BJ (cell line): ENCODE measurements at places on chromosomes 13 and 19.

DNA sequence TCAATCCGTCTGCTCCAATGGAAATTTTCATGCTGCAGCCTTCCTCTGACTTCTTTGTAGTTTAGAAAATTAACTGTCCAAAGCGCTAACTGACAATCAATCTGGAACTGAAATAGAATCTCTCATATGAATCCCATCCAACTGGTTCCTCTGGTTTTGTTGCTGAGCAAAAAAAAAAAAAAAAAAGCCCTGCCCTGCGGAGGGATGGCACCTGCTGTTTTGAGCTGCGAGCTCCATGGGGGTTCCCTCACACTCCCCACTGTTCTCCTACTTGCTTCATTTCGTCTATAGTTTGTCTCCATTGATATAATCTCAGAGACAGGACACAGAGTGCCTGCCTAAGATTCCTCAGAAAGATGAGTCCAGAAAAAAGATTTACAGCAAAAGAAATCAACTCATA, 33.4 kb downstream of the FAAP24 start:
- no peak for DNase-seq

GRCh38 chr19:45166723-45167252, 6.0 kb upstream of the NKPD1 start:
- DNase-seq: no peak

DNA sequence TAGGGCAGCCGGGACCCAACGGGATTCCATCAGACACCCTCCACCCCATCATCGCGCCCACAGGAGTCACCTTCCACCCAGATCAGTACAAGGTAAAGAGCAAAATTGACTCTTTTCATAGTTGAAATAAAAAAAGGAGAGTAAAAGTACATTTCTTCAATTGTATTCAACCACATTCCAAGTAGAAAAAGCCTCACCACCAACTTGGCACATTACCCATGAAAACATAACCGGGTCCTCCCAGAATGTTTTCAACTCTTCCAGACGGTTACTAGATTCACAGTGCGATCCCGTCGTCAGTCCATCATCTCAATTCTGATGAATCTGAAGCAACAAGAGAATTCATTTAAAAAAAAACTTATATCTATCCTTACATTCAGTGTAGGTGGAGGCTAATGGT, 125.2 kb downstream of the RAB20 start:
- no peak for DNase-seq

DNA sequence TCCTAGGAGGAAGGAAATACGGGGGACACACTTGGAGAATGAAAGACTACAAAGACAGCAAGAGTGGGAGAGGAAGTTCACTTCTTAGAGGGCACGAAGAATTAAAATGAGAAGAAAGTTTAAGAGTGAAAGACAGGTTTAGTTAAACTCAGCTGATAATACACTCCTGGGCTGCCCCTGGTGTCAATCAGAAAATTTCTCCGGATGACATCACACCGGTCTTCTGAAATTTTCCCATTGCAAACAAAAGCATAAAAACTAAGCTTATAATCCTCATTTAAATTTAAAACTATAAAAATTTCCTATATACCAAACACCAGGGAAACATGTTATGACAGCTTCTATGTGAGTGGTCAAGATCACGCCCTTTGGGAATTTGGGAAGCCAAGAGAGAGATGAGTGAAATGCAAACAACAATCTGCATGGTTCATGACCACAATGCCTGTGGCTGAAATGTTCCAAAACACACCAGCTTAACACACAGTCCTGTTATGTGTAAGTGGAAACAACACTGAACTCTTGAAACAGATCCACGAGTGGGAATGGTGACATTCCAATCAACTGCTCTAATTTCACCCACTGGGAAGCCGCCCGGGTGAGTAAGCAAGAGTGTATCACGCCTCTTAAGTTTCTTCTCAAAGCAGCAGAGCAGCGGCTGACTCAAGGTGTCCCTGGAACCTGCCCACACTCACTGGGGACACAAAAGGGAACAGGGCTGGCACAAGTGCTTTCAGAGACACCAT, 49.0 kb downstream of the BRD4 start:
- no peak for DNase-seq

DNA sequence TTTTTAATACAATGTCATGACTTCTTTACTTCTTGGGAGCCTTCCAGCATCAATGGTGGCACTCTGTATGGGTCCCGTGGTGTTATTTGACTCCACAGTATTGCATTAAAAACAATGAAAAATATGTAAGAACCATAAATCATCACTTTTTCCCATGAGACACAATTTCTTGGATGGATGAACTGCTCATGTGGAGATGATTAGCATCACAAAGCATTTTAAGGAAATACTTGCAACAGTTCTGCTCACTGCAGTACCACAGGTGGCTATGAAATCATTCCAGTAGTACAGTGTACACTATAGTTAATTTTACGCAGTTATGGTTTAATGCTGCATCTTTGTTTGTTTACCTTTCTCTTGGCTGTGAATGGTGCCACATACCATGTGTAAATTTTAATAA, 37.2 kb upstream of the C1QTNF9B start:
- DNase-seq: no peak

DNA sequence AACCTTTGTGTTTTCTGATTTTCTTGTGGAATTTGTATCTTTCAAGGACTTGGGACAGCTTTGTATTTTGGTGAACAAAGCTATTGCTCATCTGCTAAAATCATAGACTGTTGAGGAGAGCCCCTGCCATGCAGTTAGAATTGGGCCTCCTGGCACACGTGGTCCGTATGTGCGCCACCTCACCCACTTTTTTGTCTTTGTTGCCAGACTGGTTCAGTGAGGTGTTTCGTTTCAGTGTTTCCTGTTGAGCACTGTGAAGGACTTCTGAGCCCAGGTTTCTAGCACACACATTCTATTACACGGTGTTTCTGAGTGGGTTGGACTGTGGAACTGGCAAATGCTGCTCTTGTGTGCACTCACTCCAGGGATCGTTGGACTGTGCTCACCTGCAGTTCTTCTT, 37.6 kb upstream of the RNF113B start:
- DNase-seq: no peak

- DNase-seq: no peak
These were observed 1365.6 kb downstream of the OLFM4 start for GRCh38 chr13:54394085-54394700.

GRCh38 chr19:54660964-54661363, 1.8 kb upstream of the LILRB4 start:
- DNase-seq: no peak

DNA sequence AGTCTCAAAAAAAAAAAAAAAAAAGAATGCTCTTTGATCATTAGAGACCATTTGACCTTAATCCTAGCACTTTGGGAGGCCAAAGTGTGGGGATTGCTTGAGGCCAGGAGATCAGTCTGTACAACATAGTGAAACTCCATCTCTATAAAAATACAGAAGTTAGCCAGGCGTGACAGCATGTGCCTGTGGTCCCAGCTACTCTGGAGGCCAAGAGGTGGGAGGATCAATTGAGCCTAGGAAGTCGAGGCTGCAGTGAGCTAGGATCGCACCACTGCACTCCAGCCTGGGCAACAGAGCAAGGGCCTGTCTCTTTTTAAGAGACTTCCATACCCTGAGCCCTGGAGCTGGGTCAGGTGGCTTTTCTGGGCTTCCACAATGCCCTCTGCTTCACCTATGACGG, 11.5 kb upstream of the COLGALT1 start:
- no peak for DNase-seq

- DNase-seq: no peak
These were observed 197.2 kb downstream of the TEX29 start for GRCh38 chr13:111517641-111518010.

DNA sequence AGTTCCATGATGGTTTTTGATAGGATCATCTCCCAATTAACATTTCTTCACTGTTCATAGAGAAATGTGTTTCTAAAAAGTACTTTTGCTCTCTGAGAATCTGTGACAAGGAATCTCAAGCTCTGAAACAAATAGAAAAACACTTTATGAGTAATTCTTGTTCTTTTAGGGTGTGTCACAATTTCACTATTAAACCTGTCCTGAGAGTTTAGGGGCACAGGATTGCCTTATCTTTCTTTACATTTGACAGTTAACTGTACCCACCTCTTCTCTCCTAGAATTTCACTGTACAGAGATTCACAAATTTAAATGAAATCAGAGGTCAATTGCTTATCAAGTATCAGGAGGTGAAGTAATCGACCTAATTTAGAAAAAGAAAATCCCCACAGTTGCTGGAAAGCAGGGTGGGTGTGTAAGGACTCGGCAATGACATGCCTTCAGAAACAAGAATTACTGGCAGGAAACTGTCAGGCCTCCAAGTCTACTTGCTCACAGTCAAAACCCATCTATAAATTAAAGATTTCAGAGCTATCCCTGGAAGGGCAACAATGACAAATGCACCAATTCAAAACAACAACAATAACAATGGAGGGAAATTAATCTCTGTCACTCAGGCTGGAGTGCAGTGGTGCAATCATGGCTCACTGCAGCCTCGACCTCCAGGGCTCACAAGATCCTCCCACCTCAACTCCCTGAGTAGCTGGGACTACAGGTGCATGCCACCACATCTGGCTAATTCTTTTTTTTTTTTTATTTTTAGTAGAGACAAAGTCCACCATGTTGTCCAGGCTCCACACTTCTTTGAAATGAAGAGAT, 250.2 kb downstream of the ABCC4 start:
- DNase-seq: no peak

- DNase-seq: no peak
These were observed 11.1 kb downstream of the ZNF473 start for GRCh38 chr19:50036908-50037307.

GRCh38 chr19:1825909-1826556, 14.0 kb upstream of the ATP8B3 start:
- DNase-seq: no peak

DNA sequence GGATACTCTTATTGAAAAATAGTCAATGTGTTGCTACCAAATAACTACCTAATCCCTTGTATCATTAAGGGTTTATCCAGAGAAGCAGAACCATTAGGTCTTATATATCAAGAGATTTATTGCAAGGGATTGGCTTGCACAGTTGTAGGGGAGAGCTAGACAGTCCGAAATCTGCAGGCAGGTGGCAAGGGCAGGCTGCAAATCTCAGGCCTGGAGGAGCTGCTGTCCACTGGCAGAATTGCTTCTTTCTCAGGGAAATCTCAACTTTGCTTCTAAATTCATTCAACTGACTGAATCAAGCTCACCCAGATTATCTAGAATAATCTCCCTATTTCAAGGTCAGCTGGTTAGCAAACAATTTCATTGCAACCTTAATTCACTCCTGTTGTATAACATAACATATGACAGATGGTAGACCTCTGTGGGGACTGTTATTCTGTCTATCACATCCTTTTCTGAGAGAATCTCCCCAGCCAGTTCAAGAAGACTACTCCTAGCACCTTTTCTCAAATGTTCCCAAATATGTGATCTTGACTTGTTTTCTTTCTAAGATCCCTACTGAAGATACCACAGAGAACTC, 194.2 kb downstream of the NHLRC3 start:
- DNase-seq: no peak
